DMS 273 treated with DMSO at 0.1 percent for 48 hours (cell line): ENCODE measurements at places on chromosomes 3 and 15.

GRCh38 chr3:143737065-143737464 lies 111.2 kb downstream of the SLC9A9 start:
- DNase-seq, result no peak

DNA sequence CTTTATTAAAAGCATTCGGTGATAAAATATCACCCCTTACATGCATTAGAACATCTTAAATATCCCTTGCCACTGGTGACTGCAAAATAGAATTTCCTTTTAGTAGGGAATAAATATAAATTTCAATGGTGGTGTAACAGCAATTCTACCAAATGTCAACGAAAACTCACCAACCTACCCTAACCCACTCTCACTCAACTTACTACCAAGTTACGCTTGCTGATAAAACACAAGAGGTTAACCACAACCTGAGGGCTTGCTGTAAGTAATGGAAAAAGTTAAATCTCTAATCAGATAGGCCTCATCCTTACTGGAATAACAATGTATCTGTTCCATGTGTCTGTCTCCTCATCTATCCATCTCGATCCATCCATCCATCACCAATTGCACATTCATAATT lies 274.7 kb downstream of the FOXP1 start:
- no peak for DNase-seq

- DNase-seq, result no peak
Observed at GRCh38 chr3:45225465-45226205, 452 bp downstream of the TMEM158 start.

- DNase-seq, result no peak
Observed at GRCh38 chr3:111594205-111594604, 941 bp downstream of the ZBED2 start.

- DNase-seq, result no peak
Observed at GRCh38 chr15:69071260-69071659, 56.8 kb downstream of the NOX5 start.

GRCh38 chr3:175383813-175384212 lies 524.7 kb downstream of the NAALADL2 start:
- DNase-seq, result no peak

DNA sequence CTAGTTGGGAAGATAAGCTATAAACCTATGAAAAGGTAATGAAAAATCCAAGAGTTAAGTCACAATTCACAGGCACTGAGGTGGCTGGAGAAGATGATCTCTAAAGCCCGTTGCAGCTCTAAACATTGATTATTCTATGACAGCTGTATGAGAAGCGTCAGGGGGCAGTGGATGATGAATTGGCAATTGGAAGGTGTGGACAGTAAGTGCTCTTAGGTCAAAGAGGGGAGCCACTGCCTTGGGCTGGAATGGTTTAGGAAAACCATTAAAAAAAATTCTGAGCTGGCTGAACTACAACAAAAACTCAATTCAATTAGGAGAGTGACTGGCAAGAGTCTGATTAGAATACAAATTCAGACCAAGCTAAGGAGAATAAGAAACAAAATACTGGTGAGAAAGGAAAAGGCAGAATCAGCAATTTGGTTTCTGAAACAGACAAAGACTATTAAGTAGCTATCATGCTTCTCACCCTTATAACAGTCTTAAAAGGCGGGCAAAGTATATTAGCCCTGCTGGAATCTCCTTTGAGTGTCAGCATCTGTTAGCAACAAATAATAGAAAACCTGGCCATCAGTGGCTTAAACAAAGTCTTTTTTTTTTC lies 8.8 kb upstream of the NMD3 start:
- DNase-seq, result no peak

DNA sequence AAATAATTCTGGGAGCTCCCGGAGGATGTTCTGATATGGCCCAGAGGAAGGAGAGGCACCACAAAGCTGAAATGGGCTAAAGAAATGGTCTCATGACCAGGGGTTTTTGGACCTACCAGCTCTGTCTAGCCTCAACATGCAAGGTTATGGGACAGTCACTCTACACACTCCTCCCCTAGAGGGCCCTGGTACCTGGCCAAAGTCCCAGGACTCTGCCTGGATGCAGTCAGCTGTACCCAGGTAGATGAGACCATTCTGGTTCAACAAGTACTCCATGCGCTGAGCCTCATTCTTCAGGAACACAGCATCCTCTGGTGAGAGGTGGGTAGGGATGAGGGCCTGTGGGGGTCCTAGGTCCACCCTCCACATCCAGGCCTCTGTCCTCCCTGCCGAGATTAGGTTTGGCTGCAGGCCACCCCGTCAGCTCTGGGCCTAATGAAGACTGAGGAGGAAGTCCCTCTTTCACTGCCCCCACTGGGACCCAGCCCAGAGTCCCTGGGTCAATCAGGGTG lies 9.5 kb downstream of the EPB42 start:
- DNase-seq, result no peak
